LHCN-M2 (cell line): ENCODE measurements at places on chromosomes 2 and 18. TPM values are rescaled to one million over a fixed set of nuclear protein-coding genes. Genes with fewer than 3 reads are reported as not detected.

Gene AGXT
- total RNA-seq: not detected in 2 replicates

DNA sequence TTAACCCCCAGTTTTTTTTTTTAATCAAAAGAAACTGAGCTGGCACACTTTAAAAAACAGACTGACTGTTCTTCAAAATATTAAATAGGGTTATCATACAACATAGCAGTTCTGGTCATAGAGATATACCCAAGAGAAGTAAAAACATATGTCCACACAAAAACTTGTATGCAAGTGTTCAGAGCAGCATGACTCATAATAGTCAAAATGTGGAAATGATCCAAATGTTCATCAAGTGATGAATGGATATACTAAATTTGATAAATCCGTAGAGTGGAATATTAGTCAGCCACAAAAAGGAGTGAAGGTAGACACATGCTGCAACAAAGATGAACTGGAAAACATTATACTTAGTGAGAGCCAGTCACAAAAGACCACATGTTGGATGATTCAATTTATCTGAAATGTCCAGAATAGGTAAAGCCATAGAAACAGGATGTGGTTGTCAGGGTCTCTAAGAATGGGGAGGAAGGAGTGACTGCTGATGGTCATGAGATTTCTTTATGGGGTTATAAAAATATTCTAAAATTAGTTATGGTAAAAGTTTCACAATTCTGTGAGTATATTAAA, 5.1 kb downstream of the SMIM21 start:
- peak; percentile 32 for DNase-seq

- DNase-seq: peak; percentile 54
These were observed 230.9 kb upstream of the SLC14A2 start for GRCh38 chr18:45384137-45384961.

DNA sequence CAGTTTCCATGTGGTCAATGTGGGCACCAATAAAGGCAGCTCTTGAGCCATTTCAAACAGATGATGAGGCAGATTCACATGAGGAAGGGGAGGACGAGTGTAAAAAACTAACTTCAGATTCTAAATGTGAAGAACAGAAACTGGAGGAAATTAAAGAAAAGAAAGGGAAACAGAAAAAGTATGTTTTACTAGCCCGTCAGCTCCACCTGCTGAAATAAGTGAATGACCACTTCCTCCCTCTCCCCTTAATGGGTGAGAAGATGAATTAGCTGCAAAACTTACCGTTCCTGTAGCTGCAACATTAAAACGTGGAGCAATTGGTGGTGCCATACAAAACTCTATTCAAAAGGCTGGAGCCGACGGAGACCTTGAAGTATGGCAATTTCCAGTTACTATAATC, 203.5 kb downstream of the UXS1 start:
- no peak for DNase-seq

- DNase-seq: peak; percentile 37
These were observed 79.8 kb upstream of the CCDC141 start for GRCh38 chr2:179129574-179130238.

GRCh38 chr2:219087848-219088247, 27.1 kb upstream of the IHH start:
- no peak for DNase-seq

GRCh38 chr2:20670315-20671035, 3.5 kb downstream of the GDF7 start:
- DNase-seq: no peak

DNA sequence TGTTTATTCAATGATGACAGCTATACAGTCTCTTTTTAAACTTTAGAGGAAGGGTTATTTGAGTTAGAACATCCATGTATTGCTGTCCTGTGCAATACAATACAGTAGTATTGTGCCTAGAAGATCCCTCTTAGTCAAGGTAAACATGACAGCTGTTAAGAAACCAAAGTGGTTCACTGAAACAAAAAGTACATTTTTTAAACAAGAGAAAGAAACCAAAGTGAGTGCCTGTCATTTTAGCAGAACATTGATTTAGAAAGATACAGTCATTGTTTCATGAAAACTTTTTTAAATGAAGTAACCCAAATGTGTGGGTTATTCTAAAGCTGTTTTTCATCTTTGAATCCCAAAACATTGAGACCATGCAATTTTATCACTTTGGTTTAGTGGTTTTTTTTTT, 15.5 kb downstream of the ITPRID2 start:
- peak; percentile 24 for DNase-seq

GRCh38 chr2:184877909-184878308, 279.6 kb downstream of the ZNF804A start:
- no peak for DNase-seq

DNA sequence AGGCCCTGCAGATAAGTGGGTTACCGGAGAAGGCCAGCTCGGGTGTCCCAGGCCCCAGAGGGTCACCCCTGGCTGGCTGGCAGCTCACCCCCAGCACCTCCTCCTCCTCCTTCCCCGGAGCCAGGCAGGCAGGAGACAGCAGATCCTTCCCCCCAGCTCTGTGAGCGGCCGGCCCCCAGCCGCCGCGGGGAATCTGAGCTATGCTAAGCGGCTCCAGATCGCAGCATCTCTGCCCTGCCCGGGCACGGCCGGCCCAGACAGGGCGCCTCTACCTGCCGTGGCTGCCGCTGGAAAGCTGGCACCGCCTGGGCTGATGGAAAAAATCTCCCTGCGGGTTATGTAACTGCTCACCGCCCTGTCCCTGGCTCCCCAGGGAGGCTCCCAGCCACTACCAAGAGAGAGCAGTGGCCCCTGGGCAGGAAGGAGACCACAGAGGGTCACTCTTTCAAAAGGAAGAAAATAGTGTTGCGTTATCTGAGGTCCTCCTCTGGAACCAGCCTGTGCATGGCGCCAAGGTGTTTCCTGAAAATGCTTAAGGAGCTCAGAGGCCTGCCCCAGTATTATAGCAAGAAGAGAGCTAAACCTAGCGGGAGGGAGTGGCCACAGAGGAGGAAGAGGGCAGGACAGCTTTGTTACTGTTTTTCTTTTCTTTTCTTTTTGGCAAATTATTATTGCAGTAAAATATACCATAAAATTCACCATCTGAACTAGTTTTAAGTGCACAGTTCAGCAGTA, 179.0 kb downstream of the SMAD7 start:
- DNase-seq: no peak

DNA sequence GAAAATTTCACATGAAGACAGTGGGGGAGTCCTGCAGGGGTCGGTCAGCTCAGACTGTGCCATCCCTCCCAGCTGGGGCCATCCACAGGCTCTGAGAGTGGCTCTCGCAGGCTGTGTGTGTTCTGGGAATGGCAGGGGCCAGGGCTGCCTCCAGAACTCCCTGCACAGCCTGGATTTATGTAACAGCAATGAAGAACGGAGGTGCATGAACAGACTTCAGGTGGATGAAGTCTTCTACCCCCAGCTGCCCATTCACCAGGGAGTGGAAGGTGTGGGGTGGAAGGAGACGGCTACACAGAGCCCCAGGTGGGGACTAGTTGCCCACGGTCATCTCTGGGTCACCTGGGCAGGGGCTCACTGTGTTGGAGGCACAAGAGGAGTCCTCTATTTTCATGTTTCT, 56.1 kb upstream of the HDAC4 start:
- no peak for DNase-seq

Gene GALR1
- not detected in 2 replicates for total RNA-seq

DNA sequence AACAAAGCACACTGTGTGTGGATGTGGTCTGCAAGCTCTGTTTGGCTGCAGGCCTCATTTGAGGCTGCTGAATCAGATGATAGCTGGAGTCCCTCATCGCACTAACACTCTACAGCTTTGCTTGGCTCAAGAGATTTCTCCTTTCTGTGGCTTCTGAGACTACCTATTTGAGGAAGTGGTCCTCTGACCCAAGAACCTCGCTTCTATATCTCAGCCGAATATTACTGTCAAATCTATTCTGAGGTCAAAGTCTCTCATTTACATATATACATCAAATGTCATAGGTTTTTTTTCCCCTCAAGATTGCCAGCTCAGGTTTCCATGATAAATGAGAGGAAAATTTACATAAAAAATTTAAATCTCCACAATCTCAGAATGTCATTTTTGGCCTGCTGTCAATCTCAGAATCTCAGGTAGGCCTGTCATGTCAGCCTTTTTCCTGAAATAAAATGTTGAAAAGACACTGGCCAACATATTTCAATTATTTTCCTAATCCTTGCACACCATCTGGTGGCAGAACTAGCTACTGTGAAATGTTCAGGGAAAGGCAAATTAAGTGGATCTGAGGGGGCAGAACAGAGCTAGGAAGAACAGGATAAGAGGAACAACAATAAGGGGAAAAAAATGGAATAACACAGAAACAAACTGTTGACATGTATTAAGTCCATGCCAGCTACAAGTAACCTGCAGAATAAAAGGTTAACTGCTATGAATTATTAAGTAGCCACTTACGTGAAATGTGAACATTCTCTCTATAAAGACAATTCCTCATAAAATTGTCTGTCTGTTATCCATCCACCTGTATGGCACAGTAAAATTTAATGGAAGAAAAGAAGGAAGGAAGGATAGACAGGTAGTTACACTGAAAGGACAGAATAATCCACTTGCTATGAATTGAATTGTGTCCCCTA, 39.3 kb downstream of the AP1S3 start:
- peak; percentile 56 for DNase-seq

Gene DPP4
- 20.5 and 27.7 TPM in 2 replicates for total RNA-seq

GRCh38 chr2:159179696-159180095, 106.8 kb downstream of the WDSUB1 start:
- DNase-seq: no peak

Gene RAB17
- 0.19 and 2.0 TPM in 2 replicates for total RNA-seq

GRCh38 chr18:61352611-61353010, 19.4 kb downstream of the CDH20 start:
- no peak for DNase-seq

Gene DPYSL5
- not detected in 2 replicates for total RNA-seq

Gene CCDC178
- not detected in 2 replicates for total RNA-seq
